ENCODE measurements at places on chromosomes 1 and 21.

GRCh38 chr1:225842074-225842473 is 32.1 kb downstream of the EPHX1 start:
- DNase-seq: no peak

DNA sequence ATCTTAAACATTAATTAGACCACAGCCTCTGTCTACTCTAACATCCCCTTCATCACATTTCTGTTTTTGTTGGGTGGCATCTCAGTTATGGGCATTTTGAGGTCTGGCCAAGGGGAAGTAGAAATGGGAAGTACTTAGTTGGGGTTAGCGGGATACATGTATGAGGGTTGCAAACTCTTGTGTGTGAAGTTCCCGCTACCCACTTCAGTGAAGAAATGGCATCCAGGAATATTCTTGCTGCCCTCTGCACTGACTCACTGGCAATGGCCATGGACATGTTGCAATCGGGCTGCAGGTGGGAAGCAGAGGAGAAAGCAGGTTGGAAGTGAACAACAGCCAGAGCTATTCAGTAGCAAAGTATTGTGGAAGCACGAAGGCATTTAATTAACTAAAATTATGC is 7.4 kb downstream of the CD48 start:
- DNase-seq: no peak

GRCh38 chr1:7652515-7653098 is 118.5 kb upstream of the VAMP3 start:
- no peak for DNase-seq

- DNase-seq: peak; percentile 76
Observed at GRCh38 chr1:46180082-46180616, 3.9 kb upstream of the P3R3URF start.

DNA sequence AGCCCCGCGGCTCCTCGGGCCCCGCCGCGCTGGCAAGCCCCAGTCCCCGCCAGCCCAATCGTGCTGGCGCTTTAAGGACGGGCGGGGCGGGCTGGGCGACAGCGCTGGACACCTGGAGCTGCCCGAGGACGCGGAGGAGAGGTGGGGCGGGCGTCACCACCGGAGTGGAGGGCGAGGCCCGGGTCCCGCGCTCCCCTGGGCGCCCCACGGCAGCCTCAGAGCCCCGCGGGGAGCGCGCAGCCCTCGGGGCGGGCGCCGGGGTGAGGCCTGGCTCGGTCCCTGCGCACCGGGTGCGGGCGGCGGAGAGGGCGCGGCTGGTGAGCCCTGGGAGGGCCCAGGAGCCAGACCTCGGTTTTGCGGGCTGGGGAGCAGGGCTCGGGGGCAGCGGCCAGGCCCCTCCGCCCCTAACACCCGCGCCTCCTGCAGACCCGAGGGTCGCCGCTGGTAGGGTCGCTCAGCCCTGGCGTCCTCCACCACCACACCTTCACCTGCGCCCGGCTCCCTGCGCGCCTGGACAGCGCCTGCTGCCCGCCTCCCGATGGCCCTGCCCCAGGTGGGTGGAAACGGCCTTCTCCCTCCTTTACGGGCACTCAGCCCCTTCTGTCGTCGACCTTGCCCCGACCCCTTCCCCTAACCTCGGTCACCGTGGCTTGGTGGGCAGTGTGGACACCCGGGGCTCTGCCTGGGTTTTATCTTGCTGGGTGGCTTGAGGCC is at the start of gene TMEM61:
Gene TMEM61, plus strand, starts transcription at position 101 of the 714 bp plus-strand sequence. Its CDS starts 438 bp downstream, at position 539.
- peak; percentile 66 for DNase-seq

GRCh38 chr1:241172486-241172885 is 184.5 kb downstream of the RGS7 start:
- no peak for DNase-seq

DNA sequence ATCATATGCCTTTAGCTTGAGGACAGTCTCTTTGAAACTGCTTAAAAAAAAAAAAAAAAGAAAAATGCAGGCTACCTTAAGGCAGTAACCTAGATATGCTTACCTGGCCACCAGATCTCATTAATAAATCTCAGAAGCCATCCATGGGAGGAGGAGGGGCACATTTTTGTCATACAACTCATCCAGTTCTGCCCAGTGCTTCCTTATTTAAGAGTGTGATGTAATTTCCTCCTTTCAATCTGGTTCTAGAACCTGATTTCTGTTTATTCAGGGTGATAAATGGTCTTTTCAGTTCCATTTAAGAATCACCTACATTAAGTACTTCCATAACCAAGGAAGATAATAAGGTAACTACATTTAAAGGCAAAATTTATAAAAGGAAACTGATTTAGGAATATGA is 6.1 kb downstream of the ERRFI1 start:
- DNase-seq: no peak

GRCh38 chr1:16440131-16440469 is 424 bp upstream of the NECAP2 start:
- no peak for DNase-seq

GRCh38 chr21:17925000-17925610 is 105.9 kb upstream of the C21orf91 start:
- DNase-seq: peak; percentile 66

- no peak for DNase-seq
Observed at GRCh38 chr1:151811181-151811580, 6.0 kb upstream of the LINGO4 start.

- no peak for DNase-seq
Observed at GRCh38 chr1:95685081-95685480, 451.1 kb downstream of the RWDD3 start.

GRCh38 chr1:247639381-247639981 is 34.1 kb downstream of the OR2G3 start:
- DNase-seq: peak; percentile 44

GRCh38 chr1:46490656-46491442 is 1.2 kb downstream of the DMBX1 start:
- DNase-seq: no peak

DNA sequence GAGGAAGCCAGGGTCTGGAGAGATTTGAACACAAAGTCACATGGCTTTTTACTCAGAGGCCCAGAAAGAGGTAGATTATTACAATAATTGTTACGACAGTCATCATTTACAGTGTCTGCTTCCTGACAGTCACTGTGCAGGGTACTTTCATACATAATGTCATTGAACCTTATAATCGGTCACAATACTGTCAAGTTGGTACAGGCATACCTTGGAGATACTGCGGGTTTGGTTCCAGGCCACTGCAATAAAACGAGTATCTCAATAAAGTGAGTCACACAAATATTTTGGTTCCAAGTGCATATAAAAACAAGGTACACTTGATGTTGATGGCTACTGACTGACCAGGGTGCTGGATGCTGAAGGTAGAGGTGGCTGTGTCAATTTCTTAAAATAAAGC is 112.6 kb downstream of the NOS1AP start:
- no peak for DNase-seq

DNA sequence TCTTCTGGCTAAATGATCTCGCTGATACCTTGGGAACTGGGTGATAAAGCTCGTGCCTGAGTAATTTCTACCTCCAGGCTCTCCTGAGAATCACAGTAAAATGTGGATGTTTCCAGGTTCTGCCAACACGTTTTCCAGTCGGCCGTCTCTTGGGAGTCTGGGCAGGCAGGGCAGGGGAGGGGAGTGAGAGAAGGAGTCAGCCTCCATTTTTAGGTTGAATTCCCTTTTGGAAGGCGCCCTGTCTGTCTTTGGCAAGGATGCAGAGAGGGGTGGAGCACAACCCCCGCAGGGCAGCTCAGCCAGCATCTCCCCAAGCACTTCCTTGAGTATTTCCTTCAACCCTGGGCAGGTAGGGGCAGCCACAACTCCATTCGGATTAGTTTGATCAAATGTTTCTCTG is 15.5 kb upstream of the ACTRT2 start:
- DNase-seq: no peak

DNA sequence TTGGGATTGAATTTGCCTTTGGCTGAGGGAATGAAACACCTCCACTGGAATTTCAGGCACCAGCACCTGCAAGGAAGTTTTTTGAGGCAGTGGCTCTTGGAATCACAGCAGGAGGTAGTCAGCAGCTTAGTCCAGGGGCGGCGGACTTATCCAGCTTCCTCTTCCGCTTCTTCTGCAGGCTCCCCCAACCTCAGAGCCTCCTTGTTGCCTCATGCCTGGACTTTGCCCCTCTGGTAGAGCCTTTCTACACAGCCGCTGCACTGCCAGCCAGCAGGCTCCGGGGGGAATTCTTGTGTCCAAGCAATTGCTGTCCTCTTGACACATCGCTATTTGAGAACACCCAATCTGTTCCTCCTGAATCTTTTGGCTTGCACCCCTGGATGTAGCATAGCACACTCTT is 4.4 kb upstream of the RHEX start:
- no peak for DNase-seq

- DNase-seq: no peak
Observed at GRCh38 chr1:101769520-101769919, 227.2 kb downstream of the OLFM3 start.

GRCh38 chr1:25758466-25759070 is 41.4 kb upstream of the SELENON start:
- DNase-seq: no peak

GRCh38 chr1:77047978-77048614 is 171.1 kb downstream of the PIGK start:
- no peak for DNase-seq

DNA sequence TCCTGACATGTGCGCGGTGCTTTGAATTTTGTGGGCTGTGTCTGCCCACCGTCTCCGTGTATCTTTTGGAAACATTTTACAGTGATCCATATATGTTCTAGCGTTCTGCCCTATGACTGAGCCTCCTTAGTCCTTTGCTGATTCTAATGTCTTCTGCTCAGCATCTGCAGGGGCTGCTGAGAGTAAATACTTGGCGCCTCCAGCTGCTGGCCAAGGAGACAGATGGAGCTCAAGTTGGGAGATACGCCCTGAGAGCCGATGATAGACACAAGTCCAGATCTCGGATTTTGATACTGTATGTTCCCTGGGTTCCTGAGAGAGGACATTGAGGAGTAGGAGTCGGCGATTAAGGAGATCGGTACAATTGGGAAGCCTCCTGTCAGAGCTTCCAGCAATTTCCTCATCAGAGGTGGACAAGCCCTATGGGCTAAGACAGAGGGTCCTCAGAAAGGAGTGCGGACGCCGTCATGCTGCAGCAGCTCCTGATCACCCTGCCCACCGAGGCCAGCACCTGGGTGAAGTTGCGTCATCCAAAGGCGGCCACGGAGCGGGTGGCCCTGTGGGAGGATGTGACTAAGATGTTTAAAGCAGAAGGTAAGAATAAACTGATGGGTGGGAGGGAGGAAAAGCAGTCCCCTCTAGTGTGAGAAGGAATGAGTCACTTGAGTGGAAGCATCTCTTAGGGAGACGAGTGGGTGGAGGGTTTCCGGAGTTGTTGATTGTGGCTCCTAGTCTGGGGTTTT is 390 bp downstream of the ZFP69B start:
- no peak for DNase-seq

GRCh38 chr1:166844791-166845190 is 5.5 kb downstream of the POGK start:
- DNase-seq: no peak

DNA sequence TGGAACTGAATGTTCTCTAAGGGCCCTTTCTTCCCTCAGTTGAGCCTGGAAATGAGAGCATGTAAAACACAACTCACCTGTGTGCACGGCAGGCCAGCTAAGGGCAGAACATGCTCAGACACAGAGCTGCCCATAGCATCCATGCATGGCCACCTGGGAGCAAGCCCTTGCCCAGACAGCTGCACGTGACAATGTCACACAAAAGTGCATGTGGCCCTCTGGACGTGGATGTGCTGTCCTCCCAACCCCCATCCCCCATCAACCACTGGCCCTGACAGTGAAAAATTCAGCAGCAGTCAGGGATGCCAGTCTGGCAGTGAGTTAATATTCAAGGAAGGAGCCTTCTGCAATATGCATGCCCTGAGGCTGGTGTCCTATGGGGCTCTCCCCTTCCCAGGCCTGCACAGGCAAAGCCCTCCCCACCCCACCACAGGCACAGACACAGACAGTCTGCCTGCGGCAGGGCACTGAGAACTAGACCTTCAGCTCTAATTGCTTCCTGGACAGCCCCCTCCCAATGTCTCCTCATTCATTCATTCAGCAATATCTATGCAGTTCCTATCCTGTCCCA is 14.6 kb upstream of the COL16A1 start:
- no peak for DNase-seq

DNA sequence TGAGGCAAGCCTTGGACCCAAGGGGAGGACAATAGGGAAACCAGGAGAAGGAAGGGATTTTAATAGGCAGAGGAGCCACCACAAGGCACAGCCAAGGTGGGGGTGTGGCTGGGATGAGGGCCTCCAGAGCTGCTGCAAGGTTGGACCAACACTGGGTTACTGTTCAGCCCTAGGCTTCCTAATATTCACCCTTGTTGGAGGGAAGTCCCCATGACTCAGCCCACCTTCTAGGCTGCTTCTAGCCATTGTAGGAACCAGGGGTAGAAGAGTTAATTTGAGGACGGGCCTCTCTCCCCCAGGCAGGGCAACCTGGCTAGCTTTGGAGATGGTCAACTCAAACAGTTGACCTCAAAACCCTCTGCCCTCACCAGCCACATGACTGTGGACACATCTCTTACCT is 59.5 kb downstream of the KCNN3 start:
- DNase-seq: no peak

DNA sequence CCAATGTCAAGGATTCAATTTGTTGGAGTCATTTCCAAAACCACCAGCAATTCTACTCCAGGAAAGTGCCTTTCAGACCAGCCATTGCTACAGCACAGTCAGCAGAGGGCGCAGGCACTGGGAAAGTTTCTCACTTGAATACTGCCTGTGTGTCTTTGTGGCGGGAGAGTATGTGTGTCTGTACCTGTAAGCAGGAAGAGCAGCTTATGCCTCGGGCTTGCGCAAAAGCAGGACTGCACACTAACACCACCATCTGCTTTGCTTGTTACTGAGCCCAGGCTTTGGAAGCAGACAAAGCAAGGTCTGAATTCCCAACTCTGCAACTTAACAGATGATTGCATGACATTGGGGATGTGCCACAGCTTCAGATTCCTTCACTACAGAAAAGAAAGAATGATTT is 7.0 kb upstream of the CTSE start:
- DNase-seq: peak; percentile 70

DNA sequence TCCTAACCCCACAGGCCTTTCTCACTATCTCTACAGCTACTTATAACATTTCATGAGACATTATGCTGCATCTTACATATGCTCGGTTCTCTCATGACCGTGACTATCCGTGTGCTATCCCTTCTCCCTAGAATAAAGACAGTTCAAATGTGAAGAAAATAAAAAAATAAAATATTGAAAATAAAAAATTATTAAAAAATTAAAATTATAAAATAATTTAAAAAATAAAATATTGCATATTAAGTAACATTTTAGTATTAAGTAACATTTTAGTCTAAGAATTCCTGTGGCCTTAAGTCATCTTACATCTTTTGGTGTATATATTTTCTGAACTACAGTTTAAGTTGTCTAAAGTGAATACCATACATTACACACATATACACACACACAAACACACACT is 415.5 kb downstream of the DPYD start:
- no peak for DNase-seq

Data from H1 (cell line).